NCI-H1092 treated with DMSO at 0.1 percent for 48 hours (cell line): ENCODE measurements at places on chromosomes 7 and 10.

GRCh38 chr10:80498833-80499741, 38.6 kb upstream of the SH2D4B start:
- no peak for DNase-seq

- no peak for DNase-seq
Measured at GRCh38 chr10:118308664-118309063, 33.5 kb downstream of the FAM204A start.

GRCh38 chr7:30193336-30193943, 58.7 kb downstream of the MTURN start:
- no peak for DNase-seq

GRCh38 chr10:3467052-3467951, 294.7 kb upstream of the PITRM1 start:
- DNase-seq, result no peak

DNA sequence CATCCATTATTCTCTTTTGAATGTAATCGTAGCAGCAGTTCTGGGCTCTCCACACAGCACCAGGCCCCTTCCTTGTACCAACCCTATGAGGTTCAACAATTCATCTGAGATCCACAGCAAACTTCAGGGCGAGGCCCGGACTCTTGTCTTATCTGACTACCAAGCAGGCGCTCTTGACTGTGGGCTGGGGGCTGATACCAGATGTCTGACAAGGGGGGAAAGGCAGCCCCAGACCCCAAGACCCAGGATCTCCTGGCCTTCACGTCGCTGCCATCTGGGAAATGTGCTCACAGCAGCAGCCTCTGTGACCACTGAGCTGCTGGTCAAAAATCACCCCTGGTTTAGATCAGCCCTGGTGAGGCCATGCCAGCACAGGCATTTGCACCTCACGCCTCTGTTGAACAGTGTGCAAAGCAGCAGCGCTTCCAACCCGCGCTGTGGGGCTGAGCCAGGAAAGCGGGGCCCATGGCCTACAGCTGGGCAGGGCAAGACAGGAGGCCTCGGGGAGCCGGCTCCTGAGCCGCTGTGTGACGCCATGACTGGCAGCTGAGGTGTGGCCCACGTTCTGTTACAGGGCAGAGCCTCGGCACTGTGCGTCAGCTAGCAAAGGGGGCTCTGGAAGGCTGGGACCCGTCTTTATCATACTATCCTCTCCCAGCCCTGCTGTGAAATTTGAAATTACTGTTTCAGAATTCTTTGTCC, 143.9 kb downstream of the PAXIP1 start:
- DNase-seq, result no peak

DNA sequence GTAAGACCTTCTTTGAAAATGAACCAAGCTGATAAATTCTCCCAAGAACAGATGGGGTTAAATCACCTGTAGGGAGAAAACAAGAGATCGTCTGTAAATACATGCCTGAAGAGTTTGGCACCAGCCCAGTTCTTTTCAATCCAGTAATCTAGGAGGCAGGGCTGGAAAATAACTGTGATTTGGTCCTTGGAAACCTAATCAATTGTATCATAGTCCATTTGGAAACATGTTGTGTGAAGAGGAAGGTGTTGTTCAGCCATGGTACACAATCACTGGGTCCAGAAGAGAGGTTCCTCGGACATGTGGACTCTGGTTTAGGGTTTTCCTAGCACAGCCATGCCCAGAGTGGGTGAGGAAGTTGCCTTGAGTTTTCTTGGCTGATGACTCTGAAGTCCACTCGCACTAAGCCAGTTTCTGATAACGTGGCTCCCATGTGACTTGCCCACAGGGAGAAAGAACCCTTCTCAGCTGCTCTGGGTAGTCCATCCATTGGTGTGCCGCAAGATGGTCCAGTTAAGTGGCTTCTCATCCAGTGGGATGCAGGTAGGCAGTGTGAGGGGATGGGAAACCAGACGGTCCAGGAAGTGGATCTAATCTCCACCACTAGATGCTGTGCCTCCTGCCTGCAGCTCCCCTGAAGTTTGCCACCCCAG, 5.1 kb downstream of the BLNK start:
- DNase-seq, result no peak
